ENCODE measurements at places on chromosomes 1 and 21.

DNA sequence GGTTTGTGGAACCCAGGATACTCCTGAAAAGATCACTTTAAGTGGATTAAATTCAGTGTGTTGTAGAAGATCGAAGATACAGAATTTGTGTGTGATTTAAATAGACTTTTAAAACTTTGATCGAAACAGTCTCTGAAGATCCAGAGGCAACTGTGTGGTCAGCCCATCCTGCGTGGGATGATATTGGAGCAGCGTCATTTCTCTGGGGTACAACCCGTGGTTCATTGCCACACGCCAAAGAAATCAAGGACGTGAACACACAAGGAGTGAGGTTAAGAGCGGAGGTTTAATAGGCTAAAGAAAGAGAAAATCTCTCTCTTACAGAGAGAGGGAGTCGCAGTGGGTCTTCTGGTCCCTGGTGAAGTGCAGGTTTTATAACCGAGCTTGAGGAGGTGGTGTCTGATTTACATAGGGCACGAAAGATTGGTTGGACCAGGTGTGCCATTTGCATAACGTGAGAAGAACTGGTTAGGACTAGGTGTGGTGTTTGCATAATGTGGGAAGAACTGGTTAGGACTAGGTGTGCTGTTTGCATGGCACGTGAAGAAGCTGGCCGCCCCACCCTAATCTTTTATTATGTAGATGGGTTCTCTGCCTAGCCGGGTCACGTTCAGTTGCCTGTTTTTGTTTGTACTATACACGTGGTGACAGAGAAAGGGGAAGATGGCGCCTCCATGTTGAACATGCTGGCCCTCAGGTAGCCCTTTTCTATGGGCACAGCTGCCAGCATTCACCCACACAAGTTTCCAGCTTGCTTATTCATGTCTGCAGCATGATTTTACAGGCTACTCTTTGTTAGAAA is 82.3 kb downstream of the ADSS2 start:
- no peak for DNase-seq

DNA sequence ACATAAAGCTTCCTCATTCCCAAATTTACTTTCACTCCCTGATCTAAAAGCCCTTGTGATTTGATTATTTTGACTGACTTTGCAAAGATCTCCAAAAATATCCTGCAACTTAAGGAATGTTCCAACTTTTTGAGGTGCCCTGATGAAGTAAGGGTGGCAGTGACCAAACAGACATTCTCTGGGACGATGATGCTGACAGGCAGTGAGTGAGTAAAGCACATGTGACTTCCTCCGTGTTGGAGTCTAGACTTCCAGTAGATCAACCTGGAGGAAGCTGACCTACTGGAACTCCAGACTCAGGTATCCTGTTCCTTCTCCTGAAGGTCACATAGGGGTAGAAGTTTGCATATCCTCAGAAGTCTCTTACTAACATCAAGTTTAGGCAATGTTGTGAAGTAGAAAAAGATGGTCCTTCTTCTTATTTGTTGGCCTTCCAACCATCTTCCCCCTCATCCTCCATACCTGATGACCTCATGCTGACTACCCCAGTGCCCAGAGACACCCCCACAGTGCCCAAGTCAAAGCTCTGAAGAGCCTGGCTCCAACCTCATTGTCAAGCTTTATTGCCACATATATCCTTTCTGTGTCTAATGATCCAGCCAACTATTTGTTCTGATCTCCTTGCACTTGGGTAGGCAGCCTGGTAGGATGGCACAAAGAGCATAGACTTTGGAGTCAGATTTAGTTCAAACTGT is 16.0 kb downstream of the TNFSF4 start:
- no peak for DNase-seq

- DNase-seq: no peak
Observed at GRCh38 chr1:44447051-44447810, 42.2 kb downstream of the RNF220 start.

- no peak for DNase-seq
Observed at GRCh38 chr1:61808968-61809367, 66.7 kb downstream of the PATJ start.

DNA sequence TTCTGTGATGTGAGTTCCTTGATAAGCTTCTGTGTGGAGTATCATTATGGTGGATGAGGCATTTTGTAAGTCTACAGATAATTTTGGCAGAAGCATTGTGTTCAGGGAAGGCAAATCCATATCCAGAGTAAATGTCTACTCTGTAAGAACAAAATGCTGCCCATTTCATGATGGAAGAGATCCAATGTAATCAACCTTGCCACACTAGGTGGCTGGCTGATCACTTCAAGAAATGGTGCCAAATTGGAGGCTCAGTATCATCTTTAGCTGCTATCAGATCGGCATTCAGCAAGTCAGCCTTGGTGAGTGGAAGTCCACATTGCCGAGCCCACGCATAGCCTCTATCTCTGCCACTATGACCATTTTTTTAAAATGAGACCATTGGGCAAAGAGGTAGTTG is 565.8 kb upstream of the USP24 start:
- DNase-seq: no peak

GRCh38 chr21:17610911-17611310 is 1.8 kb downstream of the BTG3 start:
- no peak for DNase-seq

DNA sequence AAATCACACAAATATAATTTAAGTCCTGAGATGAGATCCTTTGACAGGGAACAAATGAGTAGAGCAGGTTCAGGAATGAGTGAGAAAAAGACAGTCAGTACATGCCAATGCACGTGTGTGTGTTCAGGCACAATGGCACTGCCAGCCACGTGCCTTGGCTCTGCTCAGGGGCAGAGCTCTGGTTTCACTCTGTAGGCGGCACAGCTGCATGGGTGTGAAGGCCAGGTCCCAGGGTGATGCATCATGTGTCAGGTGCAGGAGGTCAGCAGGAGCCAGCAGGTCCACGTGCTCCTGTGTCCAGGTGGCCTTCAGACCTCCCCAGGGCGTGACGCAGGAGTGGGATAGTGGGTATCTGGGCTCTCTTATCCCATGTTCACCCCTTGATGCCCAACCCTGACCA is 386.1 kb downstream of the KCNH1 start:
- no peak for DNase-seq

DNA sequence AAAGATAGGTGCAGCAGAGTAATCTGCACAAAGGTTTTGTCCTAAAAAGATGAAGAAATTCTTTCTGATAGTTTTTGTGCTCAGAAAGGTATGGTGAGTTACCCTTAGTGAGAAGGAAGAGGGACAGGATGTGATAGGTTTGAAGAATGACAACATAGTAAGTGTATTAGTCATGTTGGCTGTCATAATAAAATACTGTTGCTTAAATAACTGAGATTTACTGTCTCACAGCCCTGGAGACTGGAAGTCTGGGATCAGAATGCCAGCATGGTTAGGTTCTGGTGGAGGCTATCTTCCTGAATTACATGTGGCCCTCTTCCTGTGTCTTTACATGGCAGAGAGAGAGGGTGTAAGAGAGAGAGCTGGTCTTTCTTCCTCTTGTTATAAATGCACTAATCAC is 965.2 kb downstream of the TTLL7 start:
- DNase-seq: no peak

GRCh38 chr1:115524236-115524635 is 117.5 kb upstream of the VANGL1 start:
- DNase-seq: no peak

DNA sequence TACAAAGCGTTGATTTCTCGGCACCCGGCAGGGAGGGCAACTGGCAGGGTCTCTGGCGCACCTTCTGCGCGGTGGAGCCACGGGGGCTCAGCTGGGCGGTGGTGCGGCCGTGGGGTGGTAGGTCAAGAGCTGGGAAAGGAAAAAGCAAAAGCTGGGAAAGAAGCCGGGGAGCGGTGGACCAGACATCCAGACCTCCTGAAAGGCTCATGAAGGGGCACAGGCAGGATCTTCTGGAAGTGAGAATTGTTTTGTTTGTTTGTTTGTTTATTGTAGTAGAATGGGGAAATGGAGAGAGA is 7.2 kb upstream of the RNU1-1 start:
- DNase-seq: no peak

GRCh38 chr1:73943270-73943669 is 254.7 kb downstream of the LRRIQ3 start:
- no peak for DNase-seq

DNA sequence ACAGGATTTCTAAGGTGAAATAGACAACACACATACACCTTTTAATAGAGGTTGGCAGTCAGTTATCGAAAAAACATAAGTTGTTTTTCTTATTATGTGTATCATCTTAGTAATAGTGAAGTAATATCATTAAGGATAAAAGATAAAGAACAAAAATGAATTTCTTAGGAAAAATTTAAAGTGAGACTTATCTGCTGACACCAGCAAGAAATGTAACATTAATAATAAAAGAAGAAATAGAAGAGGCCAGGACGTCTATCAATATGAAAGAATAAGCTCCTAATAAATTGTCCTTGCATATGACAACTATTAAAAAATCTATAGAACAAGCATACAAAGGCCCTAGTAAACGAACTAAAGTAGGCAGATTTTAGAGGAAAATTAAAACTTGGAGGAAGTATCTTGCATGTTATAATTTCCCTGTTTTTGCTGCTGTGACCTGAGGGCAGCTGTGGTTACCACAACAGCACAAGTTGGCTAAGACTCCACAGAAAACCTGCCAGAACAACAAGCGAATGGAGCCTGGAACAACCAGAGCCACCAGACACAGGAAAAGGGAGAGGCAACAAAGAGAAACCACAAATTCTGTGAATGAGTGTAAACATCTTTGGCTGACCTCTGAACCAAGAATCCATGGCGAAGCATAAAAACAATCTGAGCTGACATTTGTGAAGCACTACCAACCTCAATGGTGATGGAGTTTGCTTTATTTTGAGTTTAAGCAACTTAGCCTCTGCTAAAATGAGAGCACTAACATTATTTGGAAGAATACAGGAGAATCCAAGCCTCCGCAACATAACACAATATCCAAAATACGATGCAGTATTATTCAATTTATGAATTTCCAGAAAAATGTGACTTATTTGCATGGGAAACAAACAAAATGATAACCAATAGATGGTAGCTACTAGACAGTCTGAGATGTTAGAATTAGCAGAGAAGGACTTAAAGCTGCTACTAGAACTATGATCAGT is 207.5 kb downstream of the KCNT2 start:
- no peak for DNase-seq

DNA sequence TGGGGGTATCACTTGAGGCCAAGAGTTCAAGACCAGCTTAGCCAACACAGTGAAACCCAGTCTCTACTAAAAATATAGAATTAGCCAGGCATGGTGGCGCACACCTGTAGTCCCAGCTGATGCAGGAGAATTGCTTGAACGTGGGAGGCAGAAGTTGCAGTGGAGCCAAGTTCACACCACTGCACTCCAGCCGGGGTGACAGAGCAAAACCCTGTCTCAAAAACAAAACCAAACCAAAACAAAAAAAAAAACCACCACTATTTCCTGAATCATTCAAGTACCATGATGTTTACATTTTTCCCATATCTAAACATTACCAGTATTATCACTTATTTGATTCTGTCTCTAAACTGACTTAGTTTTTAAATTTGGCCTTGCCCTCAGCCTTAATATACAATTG is 29.5 kb downstream of the TUT4 start:
- no peak for DNase-seq

GRCh38 chr1:59171788-59172187 is 125.1 kb upstream of the FGGY start:
- DNase-seq: no peak

- no peak for DNase-seq
Observed at GRCh38 chr1:112636597-112637253, 17.1 kb downstream of the CAPZA1 start.

- DNase-seq: peak; percentile 50
Observed at GRCh38 chr1:167482184-167482583, 36.1 kb downstream of the CD247 start.

- DNase-seq: no peak
Observed at GRCh38 chr1:118093017-118093416, 92.0 kb downstream of the SPAG17 start.

DNA sequence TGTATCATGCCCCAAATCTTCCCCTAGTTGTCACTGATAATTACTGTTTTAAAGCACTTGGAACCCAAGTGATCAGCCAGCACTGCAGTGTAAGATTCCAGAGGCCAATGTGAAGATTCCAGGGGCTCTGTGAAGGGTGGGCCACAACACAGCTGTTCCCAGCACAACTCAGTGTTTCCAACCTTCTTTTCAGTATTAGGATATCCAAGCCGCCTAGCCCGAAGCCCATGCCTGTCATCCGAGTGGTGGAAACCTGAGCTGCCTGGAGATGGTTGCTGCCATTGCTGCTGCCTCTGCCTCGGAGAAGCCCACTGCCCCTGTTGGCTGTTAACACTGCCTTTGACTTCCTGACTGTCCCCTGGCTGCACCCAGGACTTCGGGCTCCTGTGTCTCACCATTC is 30.4 kb upstream of the SNX27 start:
- no peak for DNase-seq

DNA sequence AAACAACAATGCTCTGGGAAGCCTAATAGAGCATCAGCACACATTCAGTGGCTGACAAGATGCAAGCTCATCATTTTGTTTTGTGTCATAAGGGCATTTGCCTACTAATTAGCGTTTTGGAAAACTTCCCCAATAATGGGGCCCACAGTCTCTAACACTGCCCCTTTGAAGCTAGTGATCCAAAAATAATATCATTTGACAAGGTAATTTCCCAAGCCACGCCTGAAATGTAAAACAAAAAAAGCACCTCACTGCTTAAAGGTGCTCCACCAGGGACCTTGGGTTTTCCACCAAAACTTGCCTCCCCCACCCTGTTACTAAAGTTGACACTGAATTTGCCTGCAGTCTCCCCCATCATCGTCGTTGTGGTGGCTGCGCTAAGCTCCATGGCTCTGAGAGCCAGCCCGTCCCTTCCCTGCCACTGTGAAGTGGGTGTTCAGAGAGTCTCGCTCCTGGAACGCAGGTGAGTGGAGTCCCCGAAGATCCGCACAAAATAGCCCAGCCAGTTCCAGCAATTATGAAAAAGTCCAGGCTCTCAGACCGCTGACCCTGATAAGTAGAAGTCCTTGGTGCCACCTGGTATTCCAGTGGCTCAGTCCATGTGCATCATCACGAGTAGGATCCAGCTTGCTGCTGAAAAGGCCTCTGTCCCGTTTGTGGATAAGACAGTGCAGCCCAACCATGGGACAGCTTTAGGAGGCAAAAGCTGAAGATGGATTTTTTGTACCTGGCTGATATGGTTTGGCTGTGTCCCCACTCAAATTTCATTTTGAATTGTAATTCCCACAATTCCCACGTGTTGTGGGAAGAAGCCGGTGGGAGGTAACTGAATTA is 52.2 kb downstream of the RAB3GAP2 start:
- DNase-seq: no peak

DNA sequence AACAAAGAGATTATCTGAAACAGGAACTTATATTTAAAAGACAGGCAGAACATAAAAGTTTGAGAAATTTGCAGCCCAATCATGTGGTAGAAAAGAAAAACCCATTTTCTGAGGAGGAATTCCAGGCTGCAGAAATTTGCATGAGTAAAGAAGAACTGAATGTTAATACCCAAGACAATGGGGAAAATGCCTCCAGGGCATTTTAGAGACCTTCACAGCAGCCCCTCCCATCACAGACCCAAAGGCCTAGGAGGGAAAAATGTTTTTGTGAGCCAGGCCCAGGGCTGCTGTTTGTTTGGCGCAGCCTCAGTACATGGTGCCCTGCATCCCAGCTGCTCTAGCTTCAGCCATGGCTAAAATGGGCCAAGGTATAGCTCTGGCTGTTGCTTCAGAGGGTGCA is 554.3 kb upstream of the CHRM3 start:
- DNase-seq: no peak

All from activated naive CD4-positive, alpha-beta T cell treated with anti-CD3 and anti-CD28 coated beads, Interleukin-2, amount 50 U/mL, for 72 hours (primary cell).